ENCODE measurements at places on chromosomes 13 and 19. TPM values are rescaled to one million over a fixed set of nuclear protein-coding genes. Genes with fewer than 3 reads are reported as not detected.

GRCh38 chr19:8654591-8655339 lies 24.3 kb downstream of the NFILZ start:
- no peaks in the 10 kb centered on the region for H3K36me3 ChIP-seq
- no peaks in the 10 kb centered on the region for H3K4me1 ChIP-seq
- no peak for DNase-seq
- H3K4me3 ChIP-seq: peak overlapping the region; percentile 43

Gene POLR1G
- 9.6 TPM for total RNA-seq

Gene PSG3
- not detected for total RNA-seq

DNA sequence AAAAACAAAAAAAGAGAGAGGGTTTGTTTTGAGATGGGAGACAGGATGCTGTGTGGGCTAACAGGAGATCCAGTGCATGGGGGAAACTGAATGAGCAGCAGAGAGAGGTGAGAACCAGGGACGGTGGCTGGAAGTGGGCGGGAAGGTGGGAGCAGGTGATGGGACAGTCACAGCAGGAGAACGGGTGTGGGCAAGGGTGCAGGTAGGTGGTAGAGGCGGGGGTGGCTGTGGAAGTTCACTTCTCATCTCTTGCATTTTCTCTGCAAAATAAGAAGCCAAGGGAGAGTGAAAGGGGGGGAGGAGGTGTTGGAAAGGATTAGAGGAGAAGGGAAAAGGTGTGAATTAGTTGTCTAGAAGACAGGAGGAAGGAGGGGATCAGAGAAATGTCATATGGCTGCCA lies 21.9 kb downstream of the FBXO17 start:
- H3K4me3 ChIP-seq: no peak overlapping the region
- no peak for DNase-seq
- no peak overlapping the region for H3K27ac ChIP-seq
- no peaks in the 10 kb centered on the region for H3K36me3 ChIP-seq

DNA sequence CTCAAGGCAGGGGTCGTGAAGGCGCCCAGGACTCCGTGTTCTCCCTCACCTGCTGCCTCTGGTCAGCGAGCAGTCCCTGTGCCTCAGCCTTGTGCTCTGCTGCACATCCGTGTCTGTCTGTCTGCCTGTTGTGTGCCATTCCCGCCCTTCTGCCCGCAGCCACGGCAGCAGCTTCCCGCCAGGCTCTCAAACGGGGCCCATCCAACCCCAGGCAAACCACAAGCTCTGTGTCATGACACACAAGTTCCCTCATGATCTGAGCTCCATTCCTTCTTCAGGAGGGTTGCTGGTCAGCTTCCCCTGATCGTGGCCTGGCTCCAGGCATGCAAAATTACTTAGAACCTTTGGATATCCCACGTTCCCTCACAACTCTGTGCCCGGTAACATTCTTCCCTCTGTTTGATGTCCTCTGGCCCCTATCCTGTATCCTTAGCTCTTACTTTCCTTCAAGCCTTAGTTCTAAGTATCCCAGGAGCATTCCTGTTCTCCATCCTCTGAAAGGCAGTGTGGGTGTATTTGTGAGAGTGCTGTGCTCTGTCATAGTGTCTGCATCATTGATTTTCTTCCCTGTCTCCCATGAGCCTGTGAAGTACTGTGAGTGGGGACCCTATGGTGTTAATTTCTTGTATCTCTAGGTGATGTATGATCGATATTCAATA lies 3.2 kb downstream of the GPR183 start:
- no peaks in the 10 kb centered on the region for H3K27me3 ChIP-seq
- no peak overlapping the region for H3K27ac ChIP-seq
- no peaks in the 10 kb centered on the region for H3K4me1 ChIP-seq
- 0 out of 2 replicates have a peak, but pooled peaks cover 10% of the 10 kb centered on the region for H3K36me3 ChIP-seq

- no peaks in the 10 kb centered on the region for H3K4me1 ChIP-seq
- H3K4me3 ChIP-seq: no peak overlapping the region
- no peak overlapping the region for H3K27ac ChIP-seq
- no peaks in the 10 kb centered on the region for H3K36me3 ChIP-seq
- DNase-seq: no peak
Observed at GRCh38 chr19:58578012-58578925, 5.1 kb upstream of the MZF1 start.

DNA sequence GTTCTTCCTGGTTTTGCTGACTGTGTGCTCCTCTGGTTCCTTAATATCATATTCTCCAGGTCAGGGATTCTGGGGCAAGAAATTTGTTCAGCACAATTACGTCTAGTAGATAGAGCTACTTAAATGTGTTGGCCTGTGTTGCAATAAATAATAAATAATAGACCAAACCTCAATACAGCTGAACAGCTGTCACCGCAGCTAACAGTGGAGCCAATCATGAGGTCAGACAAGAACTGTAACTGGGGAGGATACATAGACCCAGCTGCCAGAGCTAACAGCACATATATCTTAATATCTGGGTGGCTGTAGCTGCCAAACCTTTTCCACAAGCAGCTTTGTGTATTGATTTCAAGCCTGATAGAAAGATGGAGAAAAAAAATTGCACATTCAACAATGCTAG lies 1596.3 kb upstream of the PCDH20 start:
- H3K27ac ChIP-seq: no peak overlapping the region
- H3K36me3 ChIP-seq: no peaks in the 10 kb centered on the region
- no peak for DNase-seq
- no peak overlapping the region for H3K4me3 ChIP-seq

Gene TMEM91
- total RNA-seq: 21.9 TPM

- no peaks in the 10 kb centered on the region for H3K27me3 ChIP-seq
- DNase-seq: peak; percentile 76
- H3K27ac ChIP-seq: no peak overlapping the region
- no peaks in the 10 kb centered on the region for H3K4me1 ChIP-seq
Observed at GRCh38 chr19:11797491-11797890, 832 bp upstream of the ZNF491 start.

- peak overlapping the region; percentile 5 for H3K4me3 ChIP-seq
- H3K27me3 ChIP-seq: no peaks in the 10 kb centered on the region
- peaks cover 36% of the 10 kb centered on the region for H3K4me1 ChIP-seq
- peak overlapping the region; percentile 72 for H3K27ac ChIP-seq
Observed at GRCh38 chr13:95714142-95714832, 37.3 kb downstream of the DNAJC3 start.

- no peak overlapping the region for H3K4me3 ChIP-seq
- no peaks in the 10 kb centered on the region for H3K27me3 ChIP-seq
- DNase-seq: no peak
- no peaks in the 10 kb centered on the region for H3K4me1 ChIP-seq
Observed at GRCh38 chr19:44972802-44973201, 17.6 kb downstream of the CLPTM1 start.

DNA sequence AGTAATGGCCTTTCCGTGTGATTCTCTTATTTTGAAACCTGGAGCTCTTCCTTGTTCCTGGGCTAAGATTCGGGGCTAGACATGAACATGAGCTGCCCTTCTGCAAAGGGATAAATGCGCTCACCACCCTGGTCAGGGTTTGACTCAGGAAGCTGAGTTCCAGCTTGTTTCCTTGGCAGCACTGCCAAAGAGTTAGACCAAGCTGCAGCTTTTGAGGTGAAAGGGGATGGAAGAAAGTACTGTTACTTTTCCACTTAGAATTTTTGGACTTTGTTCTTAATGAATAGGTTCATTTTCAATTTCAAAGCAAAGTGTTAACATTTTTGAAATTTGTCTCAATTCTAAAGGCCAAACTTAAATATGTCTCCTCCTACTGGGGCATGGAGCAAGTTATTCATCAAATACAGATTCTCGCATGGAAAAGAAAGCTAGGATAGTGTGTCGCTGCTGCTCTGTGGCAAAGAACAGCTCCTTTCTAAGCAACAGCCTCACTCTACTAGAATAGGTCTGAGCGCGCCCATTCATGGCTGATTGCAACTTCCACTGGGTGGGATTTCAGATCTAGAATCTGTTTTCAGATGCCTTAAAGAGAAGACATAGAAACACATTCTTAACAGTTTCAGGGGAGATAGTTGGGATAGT lies 2.2 kb downstream of the RGCC start:
- H3K4me1 ChIP-seq: 0 out of 2 replicates have a peak, but pooled peaks cover 5% of the 10 kb centered on the region
- no peak overlapping the region for H3K27ac ChIP-seq
- H3K4me3 ChIP-seq: no peak overlapping the region
- peaks cover 14% of the 10 kb centered on the region for H3K27me3 ChIP-seq
- no peaks in the 10 kb centered on the region for H3K36me3 ChIP-seq

DNA sequence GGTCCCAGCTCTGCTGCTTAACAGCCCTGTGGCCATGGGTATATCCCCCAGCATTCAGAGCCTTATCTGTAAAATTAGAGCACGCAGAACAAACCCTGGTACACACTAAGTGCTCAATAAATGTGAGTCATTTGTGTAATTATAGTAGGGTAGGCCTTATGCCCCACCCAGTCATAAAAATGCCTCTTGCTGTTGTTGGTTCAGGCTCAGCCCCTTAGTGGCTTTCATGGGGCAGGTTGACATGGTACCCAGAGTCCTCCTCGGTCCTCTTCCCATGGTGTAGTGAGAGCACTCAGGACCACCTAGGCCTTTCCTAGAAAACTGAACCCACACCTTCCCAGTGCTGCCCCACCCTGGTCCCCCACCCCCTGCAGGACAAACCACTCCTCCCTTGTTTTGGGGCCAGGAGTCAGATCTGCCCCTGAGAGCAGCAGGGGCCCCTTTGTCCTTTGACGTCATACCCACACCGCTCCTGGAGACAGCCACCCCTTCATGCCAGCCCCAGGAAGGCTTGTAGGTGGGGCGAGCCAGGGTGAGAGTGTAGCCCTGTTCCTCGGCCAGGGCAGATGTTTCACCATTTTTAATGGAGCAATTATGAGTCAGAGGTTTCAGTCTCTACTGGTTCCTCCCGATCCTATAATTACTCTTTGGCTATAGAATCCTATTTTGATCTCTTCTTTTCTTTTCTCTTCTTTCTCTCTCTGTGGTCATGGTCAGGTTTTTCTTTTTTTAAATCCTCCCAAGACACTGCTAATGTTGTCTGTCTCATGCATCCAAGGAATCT lies 36.8 kb downstream of the ACTN4 start:
- no peaks in the 10 kb centered on the region for H3K27me3 ChIP-seq
- H3K36me3 ChIP-seq: peaks cover 21% of the 10 kb centered on the region
- H3K27ac ChIP-seq: peak overlapping the region; percentile 100
- H3K4me3 ChIP-seq: peak overlapping the region; percentile 44

DNA sequence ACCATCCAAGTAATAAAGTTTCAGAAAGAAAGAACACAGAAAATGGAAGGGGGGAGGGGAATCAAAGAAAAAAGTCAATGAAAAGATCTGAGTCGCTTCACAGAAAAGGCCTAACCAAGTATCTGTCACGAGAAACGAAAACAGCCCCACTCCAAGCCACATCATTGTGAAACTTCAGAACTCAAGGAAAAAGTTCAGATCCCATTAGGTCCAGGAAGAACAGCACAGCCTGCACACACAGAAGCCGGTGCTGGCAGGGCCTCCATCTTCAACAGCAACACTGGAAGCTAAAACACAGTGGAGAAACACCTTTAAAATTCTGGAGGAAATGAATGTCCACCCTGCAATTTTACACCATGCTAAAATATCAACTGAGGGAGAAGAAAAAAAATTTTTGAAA lies 8.0 kb downstream of the STK24 start:
- no peak overlapping the region for H3K4me3 ChIP-seq
- H3K36me3 ChIP-seq: peaks cover 21% of the 10 kb centered on the region
- H3K27me3 ChIP-seq: no peaks in the 10 kb centered on the region
- peaks cover 63% of the 10 kb centered on the region for H3K4me1 ChIP-seq
- DNase-seq: no peak

DNA sequence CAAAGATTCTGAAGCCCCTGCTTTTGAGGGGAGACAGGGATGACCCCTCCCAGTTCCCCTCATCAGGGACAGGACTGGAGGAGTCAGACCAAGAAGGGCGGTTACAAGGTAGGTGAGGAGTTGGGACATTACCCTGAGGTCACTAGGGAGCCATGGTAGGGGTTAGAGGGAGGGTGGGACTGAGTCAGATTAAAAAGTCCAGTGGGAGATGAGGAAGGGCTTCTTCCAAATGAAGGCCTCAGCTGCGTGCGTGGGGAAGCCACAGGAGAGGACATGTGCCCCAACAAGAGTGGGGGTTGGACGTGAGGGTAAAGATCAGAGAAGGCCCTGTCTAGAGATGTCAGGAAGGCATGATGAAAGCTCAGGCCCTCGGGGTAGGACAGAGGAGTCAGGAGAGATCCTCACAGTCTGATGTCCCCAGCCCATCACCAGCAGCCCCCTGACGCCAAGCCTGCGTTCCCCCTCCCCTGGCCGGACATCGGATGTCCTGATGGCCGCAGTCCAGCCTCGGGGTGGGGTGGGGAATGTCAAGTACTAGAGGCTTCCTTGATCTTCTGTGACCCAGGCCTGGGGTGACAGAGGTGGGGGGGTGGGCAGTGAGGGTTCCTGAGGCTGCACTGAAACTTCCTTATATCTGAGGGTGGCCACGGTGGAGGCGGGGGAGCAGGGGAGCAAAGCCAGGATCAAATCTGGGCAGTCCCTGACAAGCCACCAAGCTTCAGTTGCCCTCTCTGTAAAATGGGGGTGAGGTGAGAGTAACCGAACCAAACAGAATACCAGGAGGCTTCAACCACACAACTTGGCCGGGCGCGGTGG lies 6.5 kb upstream of the MFSD12 start:
- H3K4me1 ChIP-seq: 0 out of 2 replicates have a peak, but pooled peaks cover 12% of the 10 kb centered on the region
- H3K27me3 ChIP-seq: no peaks in the 10 kb centered on the region
- no peaks in the 10 kb centered on the region for H3K36me3 ChIP-seq
- H3K27ac ChIP-seq: peak overlapping the region; percentile 96
- no peak overlapping the region for H3K4me3 ChIP-seq

Gene HS6ST3
- total RNA-seq: not detected

GRCh38 chr19:18364826-18365528 lies 21.0 kb upstream of the GDF15 start:
- H3K27ac ChIP-seq: peak overlapping the region; percentile 98
- 0 out of 2 replicates have a peak, but pooled peaks cover 3% of the 10 kb centered on the region for H3K36me3 ChIP-seq
- no peaks in the 10 kb centered on the region for H3K27me3 ChIP-seq
- peak; percentile 100 for DNase-seq

DNA sequence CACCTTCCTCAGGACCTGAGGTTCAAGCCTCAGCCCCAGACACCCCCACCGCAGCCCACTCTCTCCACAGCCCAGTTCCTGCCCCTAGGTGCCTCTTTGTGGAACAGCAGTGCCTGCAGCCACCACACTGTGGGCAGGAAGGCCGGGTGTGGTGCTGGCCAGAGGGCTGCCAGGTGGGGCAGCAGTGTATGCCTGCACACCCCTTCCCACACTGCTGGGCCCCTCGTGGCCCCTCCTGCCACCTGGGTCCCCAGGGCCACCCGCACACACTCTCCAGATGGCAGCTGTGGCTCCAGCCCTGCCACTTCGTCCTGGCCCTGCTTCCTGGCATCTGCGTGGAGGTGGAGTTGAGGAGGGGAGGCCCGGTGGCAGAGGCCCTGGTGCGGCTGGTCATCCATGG lies 35.1 kb downstream of the HPN start:
- H3K36me3 ChIP-seq: no peaks in the 10 kb centered on the region
- H3K4me3 ChIP-seq: no peak overlapping the region
- peaks cover 5% of the 10 kb centered on the region for H3K27me3 ChIP-seq
- no peaks in the 10 kb centered on the region for H3K4me1 ChIP-seq
